ENCODE measurements at places on chromosomes 1 and 21.

DNA sequence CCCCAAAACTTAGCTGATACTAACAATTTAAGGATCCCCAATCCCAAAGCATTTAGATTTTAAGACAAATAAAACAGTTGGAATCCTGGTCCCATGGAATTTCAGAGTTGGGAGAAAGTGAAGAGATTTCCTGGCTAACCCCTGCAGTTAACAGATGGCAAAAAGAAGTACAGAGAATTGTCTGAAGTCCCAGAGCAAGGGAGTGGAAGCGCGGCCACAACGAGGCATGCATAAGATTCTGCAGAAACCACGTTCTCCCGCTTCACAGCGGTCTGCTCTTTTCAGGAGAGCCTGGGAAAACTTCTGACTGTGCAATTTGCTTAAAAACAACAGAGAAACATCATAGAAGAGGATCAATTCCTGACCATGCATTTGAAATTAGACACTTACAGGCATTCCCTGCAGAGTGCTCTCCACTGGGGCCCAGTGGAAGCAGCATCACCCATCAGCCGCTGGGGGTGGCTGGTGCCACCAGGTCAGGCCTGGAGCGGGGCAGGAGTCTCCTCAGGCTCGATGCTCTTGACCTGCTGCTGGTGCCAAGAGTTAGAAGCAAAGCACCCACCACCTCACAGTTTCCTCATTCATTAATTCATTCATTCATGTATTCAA lies 226.7 kb upstream of the POU3F1 start:
- DNase-seq = no peak

GRCh38 chr1:79777481-79778219 lies 771.1 kb upstream of the ADGRL4 start:
- no peak for DNase-seq

- no peak for DNase-seq
These were observed 8.7 kb upstream of the MAP3K7CL start for GRCh38 chr21:29121759-29122158.

DNA sequence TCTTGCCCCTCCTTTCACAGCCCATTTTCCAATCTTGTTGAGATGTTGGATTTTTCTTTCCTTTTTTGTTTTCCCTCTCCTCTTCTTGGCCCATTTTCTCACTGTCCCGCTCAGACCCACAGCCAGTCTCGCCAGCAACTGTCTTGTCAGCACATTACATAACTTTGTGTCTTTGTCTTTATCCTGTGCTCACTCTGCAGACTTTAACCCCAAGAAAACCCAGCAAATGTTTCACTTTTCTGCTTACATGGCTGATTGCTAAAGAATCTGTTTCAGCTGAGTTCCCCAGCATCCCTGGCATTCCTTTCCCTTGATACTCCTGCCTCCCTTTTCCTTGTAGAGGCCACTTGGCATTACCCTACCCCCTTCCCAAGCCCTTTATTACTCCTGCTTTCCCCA lies 74.6 kb downstream of the ZNF648 start:
- DNase-seq = no peak

GRCh38 chr1:151007853-151008243 lies 401 bp upstream of the PRUNE1 start:
- no peak for DNase-seq

DNA sequence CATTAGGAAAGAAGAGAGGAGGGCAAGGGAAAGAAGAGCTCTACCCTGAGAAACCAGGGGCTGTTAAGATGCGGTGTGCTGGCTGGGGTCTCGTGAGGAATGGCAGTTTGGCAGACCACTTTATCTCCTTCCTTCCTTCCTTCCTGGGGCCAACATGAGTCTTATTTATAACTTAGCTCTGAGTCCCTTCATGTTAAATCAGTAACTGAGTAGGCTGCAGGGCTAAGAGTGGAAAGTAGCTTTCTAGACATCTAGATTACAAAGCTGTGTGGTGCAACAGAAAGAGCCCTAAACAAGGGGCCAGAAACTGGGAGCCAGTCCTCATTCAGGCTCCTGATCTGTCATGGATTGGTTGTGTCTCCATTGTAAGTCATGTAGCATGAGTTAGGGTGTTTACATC lies 135.4 kb upstream of the DUSP10 start:
- DNase-seq = no peak

- no peak for DNase-seq
These were observed 41.6 kb upstream of the LRIG2 start for GRCh38 chr1:113031171-113031933.

DNA sequence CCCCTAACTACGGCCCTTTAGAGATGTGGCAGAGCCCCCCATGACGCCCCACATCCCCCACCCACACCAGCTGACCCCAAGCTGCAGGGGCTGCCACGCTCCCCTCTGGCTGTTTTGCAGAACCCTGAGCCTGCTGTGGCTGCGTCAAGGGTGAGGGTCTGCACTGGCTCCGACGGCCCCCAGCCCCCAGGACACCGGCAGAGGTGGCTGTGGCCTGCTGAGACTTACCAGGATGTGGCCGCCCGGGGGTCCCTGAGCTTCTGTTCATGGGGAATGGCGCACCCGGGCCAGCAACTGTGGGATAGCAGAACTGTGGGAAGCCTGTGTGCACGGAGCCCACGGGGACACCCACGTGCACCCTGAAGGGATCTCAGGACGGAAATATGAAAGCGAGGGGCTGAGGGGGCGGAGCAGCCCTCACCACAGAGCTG lies 12.8 kb upstream of the RNF223 start:
- DNase-seq = no peak

GRCh38 chr1:225468270-225469020 lies 40.6 kb upstream of the LBR start:
- DNase-seq = no peak

- DNase-seq = no peak
These were observed 3.5 kb upstream of the LHX9 start for GRCh38 chr1:197913495-197914276.

GRCh38 chr1:154869351-154870114 lies 548 bp downstream of the KCNN3 start:
- no peak for DNase-seq

GRCh38 chr1:85278853-85279314 lies 2.5 kb upstream of the BCL10 start:
- no peak for DNase-seq

- DNase-seq = no peak
These were observed 25.1 kb downstream of the COL6A2 start for GRCh38 chr21:46122758-46123683.

DNA sequence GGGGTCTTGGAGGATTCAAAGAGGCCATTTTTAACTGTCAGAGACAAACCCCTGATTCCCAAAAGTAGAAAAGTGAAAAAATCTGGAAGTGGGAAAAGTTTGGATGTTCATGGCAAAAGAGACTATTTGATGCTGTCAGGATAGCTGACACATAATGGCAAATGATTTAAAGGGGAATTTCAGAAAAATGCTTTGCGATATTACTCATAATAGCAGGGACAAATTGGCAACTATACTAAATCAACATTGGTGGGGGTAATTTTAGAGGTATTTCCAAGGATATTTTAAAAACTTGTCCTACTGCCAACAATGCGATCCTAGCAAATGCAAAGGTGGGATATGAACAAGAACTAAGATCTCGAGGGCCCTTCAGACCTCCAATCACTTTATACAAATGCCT lies 5.3 kb upstream of the GSTM4 start:
- DNase-seq = no peak

GRCh38 chr1:23720256-23720995 lies 22.8 kb upstream of the ELOA start:
- DNase-seq = no peak

DNA sequence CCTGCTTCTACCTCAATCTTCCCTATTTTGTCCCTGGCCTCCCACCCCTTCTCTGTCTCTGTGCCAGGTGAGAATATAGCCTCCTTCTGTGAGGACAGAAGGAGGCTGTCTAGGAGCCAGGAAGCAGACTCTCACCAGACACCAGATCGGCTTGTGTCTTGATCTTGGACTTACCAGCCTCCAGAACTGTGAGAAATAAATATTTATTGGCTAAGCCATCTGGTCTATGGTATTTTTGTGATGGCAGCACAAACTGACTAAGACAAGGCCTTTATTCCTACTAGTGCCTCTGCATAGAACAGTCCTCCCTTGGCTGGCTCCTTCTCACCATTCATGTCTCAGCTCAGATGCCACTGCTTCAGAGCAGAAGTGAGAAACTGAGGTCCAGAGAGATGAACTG lies 1.9 kb downstream of the GPN2 start:
- no peak for DNase-seq

GRCh38 chr1:3156936-3157335 lies 87.9 kb downstream of the PRDM16 start:
- DNase-seq = no peak

GRCh38 chr1:77288275-77288674 lies 6.5 kb downstream of the AK5 start:
- no peak for DNase-seq

GRCh38 chr1:6028042-6028850 lies 17.4 kb upstream of the KCNAB2 start:
- peak; percentile 33 for DNase-seq

DNA sequence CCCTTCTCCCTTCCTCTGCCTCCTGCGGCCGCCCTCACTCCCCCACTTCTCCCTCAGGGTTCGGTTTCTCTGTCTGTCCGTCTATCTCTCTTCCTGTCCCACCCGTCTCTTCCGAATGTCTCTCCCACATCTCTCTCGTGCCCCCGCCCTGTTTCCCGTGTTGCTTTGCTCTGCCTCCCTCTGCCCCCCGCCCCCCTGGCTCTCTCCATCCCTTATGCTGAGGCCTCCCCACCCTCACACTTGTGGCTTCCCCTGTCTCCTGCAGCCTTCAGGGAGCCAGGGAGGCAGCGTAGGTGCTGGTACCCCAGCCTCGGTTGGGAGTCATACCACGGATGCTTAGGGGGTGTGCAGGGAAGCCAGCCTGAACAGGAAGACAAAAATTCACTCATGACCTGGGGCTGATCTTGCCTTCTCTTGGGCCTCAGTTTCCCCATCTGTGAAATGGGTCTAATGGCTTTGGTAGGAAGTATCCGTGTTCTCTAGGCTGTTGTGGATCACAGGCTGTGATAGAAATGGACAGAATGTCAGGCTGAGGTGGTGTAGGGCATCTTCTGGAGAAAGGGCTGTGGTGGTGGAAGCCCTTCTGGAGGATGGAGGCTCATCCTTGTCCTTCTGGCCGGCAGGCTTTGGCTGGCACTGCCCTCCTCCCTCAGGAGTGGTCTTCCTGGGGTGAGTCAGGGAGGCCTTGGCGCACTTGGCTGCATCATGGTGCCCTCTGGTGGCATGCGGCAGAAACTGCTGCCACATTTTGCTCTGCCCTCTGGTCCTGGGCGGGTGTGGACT lies 55.5 kb downstream of the FOXO6 start:
- DNase-seq = peak; percentile 58

GRCh38 chr1:12326986-12327385 lies 97.2 kb downstream of the VPS13D start:
- no peak for DNase-seq

GRCh38 chr1:41255978-41256377 lies 13.9 kb upstream of the SCMH1 start:
- no peak for DNase-seq

- DNase-seq = no peak
These were observed 48.5 kb upstream of the WARS2 start for GRCh38 chr1:119188926-119189325.

- DNase-seq = no peak
These were observed 56.1 kb downstream of the NDUFS5 start for GRCh38 chr1:39082010-39082799.

- no peak for DNase-seq
These were observed 12.0 kb upstream of the SYT14 start for GRCh38 chr1:209926045-209926444.

DNA sequence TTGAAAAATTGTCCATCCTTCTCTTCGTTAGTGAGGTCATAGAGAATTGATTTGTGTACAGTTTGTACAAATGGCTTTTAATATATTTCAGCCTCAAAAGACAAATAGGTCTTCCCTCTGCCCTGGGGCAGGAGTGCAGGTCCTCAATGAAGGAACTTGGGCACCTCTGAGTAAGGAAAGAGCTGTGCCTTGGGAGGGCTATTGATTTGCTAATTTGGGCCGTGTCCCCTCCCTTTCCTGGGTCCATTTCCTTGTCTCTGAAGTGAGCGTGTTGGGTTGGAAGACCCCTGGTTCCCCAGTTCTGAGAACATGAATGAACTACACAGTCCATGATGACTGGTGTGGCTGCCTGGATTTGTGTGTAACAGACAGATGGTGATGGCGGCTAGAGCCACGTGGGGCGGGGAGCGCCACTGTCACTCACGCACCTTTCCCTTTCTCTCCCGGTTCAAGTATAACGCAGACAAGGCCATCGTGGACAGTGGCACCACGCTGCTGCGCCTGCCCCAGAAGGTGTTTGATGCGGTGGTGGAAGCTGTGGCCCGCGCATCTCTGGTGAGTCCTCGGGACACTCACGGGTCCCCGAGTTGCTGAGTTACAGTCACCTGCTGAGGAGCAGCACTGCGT lies 71.0 kb upstream of the FAM3B start:
- no peak for DNase-seq

GRCh38 chr1:161678500-161678899 lies 15.6 kb downstream of the FCGR2B start:
- DNase-seq = no peak

- no peak for DNase-seq
These were observed 33.2 kb downstream of the RCSD1 start for GRCh38 chr1:167663002-167663772.

DNA sequence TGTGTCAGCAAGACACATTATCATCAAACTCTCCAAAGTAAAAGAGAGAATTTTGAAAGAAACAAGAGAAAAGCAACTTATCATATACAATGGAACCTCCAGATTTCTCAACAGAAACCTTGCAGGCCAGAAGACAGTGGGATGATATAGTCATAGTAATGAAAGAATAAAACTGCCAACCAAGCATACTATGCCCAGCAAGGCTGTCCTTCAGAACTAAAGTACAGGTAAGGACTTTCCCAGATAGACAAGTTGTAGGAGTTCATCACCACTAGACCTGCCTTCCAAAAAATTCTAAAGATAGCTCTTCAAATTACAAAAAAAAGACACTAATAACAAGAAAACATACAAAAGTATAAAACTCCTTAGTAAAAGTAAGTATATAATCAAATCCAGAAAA lies 33.2 kb upstream of the FOXD3 start:
- no peak for DNase-seq

DNA sequence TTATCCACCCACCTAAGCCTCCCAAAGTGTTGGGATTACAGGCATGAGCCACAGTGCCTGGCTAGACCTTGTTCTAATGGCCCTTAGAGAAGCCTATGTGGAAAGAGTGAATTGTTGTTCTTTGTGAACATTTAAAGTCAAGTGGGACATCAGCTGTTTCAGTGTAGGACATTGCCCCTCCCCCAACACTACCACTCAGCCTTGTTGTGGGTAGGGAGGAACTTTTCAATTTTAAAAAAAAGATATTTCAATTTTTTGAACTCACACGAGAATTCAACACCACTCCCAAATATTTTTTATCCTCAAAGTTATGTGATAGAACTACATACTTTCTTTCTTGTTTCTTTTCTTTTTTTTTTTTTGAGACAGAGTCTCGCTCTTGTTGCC lies 36.7 kb upstream of the TMEM222 start:
- no peak for DNase-seq

GRCh38 chr1:43443197-43443946 lies 10.4 kb downstream of the HYI start:
- no peak for DNase-seq

DNA sequence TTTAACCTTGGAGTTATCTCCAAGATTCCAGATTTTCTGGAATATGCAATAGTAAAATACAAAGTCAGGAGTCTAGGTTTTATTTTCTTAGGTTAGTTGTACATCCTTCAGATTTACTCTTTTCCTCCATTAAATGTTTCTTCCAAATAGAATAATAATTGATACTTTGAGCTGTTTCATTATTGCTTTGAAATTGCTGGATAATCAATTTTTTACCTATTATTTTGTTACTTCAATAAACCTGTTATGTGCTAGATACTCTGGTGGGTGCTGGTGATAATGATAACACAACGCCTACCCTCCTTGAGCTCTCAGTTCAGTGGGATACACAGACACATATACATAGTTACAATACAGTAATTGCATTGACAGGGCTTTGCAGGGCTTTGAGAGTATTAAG lies 79.4 kb downstream of the GPR161 start:
- no peak for DNase-seq
